ENCODE measurements at places on chromosomes 3 and 15.

- no peak for DNase-seq
Measured at GRCh38 chr3:124516333-124516732, 213.9 kb upstream of the UMPS start.

- DNase-seq, result no peak
Measured at GRCh38 chr15:48803877-48804276, 7.0 kb downstream of the CEP152 start.

DNA sequence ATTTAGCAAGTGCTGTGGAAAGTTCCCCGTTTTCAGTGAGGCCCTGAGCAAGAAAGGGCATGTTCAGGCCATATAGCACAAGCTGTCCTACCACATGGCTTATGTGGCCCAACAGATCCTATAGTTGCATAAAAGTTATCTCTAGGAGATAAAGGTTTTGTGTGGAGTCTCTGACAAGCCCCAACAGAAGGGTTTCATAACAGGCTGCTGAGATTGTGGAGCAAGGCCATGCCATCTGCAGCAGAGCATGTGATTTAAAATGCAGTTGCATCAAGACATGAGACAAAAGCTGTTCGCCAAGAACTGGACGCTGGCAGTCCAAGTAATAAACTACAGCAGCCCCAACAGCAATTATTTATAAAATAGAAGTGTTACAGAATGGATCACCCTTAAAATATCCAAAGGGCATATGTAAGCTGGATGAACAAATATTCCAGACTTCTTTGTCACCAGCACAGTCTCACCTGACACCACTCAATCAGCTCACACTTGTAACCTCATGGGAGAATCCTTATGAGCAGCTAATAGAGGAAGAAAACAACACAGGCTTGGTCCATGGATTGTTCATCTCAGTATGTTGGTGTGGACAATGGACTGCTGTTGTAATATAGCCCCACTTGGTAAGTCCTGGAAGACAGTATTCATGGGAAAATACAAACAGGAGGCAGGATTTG lies 14.4 kb upstream of the CLDN1 start:
- no peak for DNase-seq

- no peak for DNase-seq
Measured at GRCh38 chr3:64616953-64617352, 70.8 kb downstream of the ADAMTS9 start.

DNA sequence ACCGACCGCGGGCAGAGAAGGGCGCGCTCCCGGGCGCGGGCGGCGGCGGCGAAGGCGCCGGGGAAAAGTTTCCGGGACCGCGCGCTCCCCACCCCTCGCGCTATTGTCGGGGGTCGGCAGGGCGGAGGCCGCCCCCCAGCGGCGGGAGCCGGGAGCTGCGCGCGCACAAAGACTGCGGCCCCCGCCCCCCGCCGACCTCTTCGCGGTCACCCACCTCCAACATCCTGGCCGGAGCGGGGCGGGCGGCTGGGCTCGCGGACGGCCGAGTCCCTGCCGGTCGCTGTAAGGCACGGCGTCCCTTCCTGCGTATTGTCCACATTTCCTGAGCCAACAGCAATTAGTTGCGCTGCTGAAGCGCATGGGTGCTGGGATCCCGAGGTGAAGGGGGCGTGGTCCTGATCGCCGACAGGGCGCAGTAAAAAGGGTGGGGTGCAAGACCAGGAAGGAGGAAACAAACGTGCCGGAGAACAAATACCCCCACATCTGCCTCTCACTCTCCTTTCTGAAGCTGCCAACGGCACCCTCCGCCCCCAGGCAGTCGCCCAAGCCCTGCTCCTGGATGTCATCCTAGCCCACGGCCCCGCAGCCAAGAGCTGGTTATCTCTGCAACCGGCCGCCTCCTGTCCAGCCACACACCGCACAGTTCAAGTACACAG lies at the start of gene TMEM44:
TSS of gene TMEM44 (minus strand) at position 71 of the 656 bp plus-strand sequence. CDS start 204 bp downstream, outside the sequence.
- DNase-seq, result peak; percentile 74

- DNase-seq, result no peak
Measured at GRCh38 chr3:165696496-165696895, 140.7 kb downstream of the BCHE start.

- peak; percentile 11 for DNase-seq
Measured at GRCh38 chr15:84715441-84716035, 401 bp downstream of the SEC11A start.

All from fibroblast of skin of scalp (primary cell).